ENCODE measurements at places on chromosomes 13 and 19. TPM values are rescaled to one million over a fixed set of nuclear protein-coding genes. Genes with fewer than 3 reads are reported as not detected.

- H3K36me3 ChIP-seq: no peaks in the 10 kb centered on the region
- peak overlapping the region; percentile 16 for H3K4me3 ChIP-seq
- DNase-seq: peak; percentile 94
- peaks cover 100% of the 10 kb centered on the region for H3K4me1 ChIP-seq
- peak overlapping the region; percentile 99 for H3K27ac ChIP-seq
- no peaks in the 10 kb centered on the region for H3K27me3 ChIP-seq
These were observed 9.3 kb downstream of the ZNF787 start for GRCh38 chr19:56111601-56112312.

GRCh38 chr19:16335226-16335625, 10.6 kb downstream of the KLF2 start:
- H3K4me3 ChIP-seq: no peak overlapping the region
- H3K27ac ChIP-seq: no peak overlapping the region
- H3K27me3 ChIP-seq: no peaks in the 10 kb centered on the region
- H3K4me1 ChIP-seq: peaks cover 51% of the 10 kb centered on the region

DNA sequence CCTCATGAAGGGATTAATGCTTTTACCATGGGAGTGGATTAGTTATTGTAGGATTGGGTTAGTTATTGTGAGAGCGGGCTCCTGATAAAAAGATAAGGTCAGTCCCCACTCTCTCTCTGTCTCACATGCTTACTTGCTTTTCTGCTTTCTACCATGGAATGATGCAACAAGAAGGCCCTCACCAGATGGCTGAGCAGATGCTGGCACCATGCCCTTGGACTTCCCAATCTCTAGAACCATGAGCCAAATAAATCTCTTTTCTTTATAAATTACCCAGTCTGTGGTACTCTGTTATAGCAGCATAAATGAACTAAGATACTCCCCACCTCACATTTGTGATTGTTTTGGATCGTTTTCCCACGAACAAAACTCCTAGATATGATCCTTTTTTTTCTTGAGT, 353.8 kb downstream of the DNAJC15 start:
- H3K27ac ChIP-seq: no peak overlapping the region
- H3K4me1 ChIP-seq: peaks cover 13% of the 10 kb centered on the region
- no peak for DNase-seq
- no peaks in the 10 kb centered on the region for H3K36me3 ChIP-seq
- H3K4me3 ChIP-seq: no peak overlapping the region

- H3K36me3 ChIP-seq: no peaks in the 10 kb centered on the region
- H3K4me3 ChIP-seq: no peak overlapping the region
- no peak for DNase-seq
- H3K4me1 ChIP-seq: no peaks in the 10 kb centered on the region
- H3K27me3 ChIP-seq: no peaks in the 10 kb centered on the region
- no peak overlapping the region for H3K27ac ChIP-seq
These were observed 72.5 kb downstream of the ZNF708 start for GRCh38 chr19:21256722-21257121.

SBK2 gene
- not detected for total RNA-seq

DNA sequence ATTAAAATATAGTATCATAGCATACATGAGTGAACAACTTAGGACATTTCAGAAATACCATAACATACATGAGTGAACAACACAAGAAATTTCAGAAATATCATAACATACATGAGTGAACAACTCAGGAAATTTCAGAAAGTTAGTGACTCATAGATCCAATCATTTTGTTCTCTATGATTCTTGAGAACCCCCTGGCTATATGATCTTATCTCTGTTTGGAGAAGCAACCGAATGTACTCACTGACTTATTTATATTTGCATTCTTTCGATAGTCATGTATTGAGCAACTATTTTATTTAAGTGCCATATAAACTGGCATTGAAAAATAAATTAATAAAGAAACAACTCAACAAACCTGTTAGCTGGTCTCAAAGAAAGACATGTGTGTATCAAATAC, 251.1 kb downstream of the EFNB2 start:
- DNase-seq: no peak
- no peak overlapping the region for H3K4me3 ChIP-seq
- H3K27ac ChIP-seq: no peak overlapping the region
- H3K36me3 ChIP-seq: no peaks in the 10 kb centered on the region

DNA sequence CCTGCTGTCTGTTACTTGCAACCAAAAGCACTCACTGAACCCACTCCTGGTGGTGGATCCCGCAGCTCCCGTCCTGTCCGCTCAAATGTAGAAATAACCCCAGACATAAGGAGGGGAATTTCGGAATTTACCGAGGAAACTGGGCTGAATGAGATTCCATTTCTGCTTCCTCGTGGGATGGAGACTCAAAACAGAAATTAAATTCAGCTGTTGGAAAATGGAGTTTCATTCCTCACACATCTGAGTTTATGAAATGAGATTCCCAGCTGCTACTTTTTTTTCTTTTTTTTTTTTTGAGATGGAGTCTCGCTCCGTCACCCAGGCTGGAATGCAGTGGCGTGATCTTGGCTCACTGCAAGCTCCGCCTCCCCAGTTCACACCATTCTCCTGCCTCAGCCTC, 44.3 kb downstream of the COLGALT1 start:
- no peak for DNase-seq
- no peaks in the 10 kb centered on the region for H3K36me3 ChIP-seq
- H3K4me3 ChIP-seq: no peak overlapping the region
- H3K27ac ChIP-seq: no peak overlapping the region
- H3K4me1 ChIP-seq: no peaks in the 10 kb centered on the region

- no peak for DNase-seq
- H3K4me1 ChIP-seq: peaks cover 13% of the 10 kb centered on the region
- no peak overlapping the region for H3K4me3 ChIP-seq
- H3K36me3 ChIP-seq: no peaks in the 10 kb centered on the region
- H3K27me3 ChIP-seq: no peaks in the 10 kb centered on the region
These were observed 251.0 kb upstream of the STARD13 start for GRCh38 chr13:33536601-33537000.

- H3K36me3 ChIP-seq: no peaks in the 10 kb centered on the region
- no peaks in the 10 kb centered on the region for H3K4me1 ChIP-seq
- H3K27me3 ChIP-seq: no peaks in the 10 kb centered on the region
- H3K4me3 ChIP-seq: no peak overlapping the region
These were observed 149.7 kb downstream of the OXGR1 start for GRCh38 chr13:96844616-96845015.

GRCh38 chr13:20145521-20145920, 15.3 kb downstream of the GJA3 start:
- no peak for DNase-seq
- H3K27me3 ChIP-seq: peaks cover 88% of the 10 kb centered on the region
- no peaks in the 10 kb centered on the region for H3K4me1 ChIP-seq
- H3K4me3 ChIP-seq: no peak overlapping the region
- H3K27ac ChIP-seq: no peak overlapping the region

GRCh38 chr13:63605962-63606361, 2190.3 kb upstream of the PCDH20 start:
- H3K4me3 ChIP-seq: no peak overlapping the region
- no peaks in the 10 kb centered on the region for H3K36me3 ChIP-seq
- no peaks in the 10 kb centered on the region for H3K4me1 ChIP-seq
- DNase-seq: no peak

CFD gene
- 59.5 TPM for total RNA-seq

C1QTNF9B gene
- total RNA-seq: 0.77 TPM

HSH2D gene
- total RNA-seq: 39.6 TPM

LAIR1 gene
- total RNA-seq: 95.9 TPM

DNA sequence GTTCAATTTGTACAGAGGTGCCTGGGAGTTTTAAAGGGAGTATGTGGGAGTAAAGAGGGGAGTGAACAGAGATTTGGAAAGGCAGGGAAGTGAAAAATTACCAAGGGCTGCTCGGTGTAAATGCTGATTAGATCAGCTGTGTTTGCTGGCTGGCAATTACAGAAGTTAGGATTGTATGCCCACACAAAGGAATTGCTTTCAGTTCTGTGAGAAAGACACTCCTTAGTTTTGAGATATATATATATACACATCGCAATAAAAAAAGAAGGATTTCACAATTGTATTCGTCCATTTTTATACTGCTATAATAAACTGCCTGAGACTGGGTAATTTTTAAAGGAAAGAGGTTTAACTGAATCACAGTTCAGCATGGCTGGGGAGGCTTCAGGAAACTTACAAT, 196.3 kb downstream of the SLITRK5 start:
- H3K36me3 ChIP-seq: no peaks in the 10 kb centered on the region
- H3K27me3 ChIP-seq: no peaks in the 10 kb centered on the region
- no peak for DNase-seq
- H3K4me3 ChIP-seq: no peak overlapping the region

IGLON5 gene
- not detected for total RNA-seq

GRCh38 chr13:38763446-38764381, 76.8 kb downstream of the FREM2 start:
- no peaks in the 10 kb centered on the region for H3K4me1 ChIP-seq
- H3K27me3 ChIP-seq: no peaks in the 10 kb centered on the region
- no peaks in the 10 kb centered on the region for H3K36me3 ChIP-seq
- H3K4me3 ChIP-seq: no peak overlapping the region
- no peak overlapping the region for H3K27ac ChIP-seq
- DNase-seq: no peak

LYL1 gene
- total RNA-seq: 50.0 TPM

GRCh38 chr19:36266375-36266961, 51.6 kb downstream of the ZNF146 start:
- H3K36me3 ChIP-seq: no peaks in the 10 kb centered on the region
- DNase-seq: no peak
- H3K4me3 ChIP-seq: no peak overlapping the region
- no peak overlapping the region for H3K27ac ChIP-seq

GRCh38 chr19:55649268-55650125, 1.5 kb downstream of the CCDC106 start:
- H3K27ac ChIP-seq: no peak overlapping the region
- DNase-seq: no peak
- H3K4me1 ChIP-seq: peaks cover 68% of the 10 kb centered on the region
- peak overlapping the region; percentile 75 for H3K4me3 ChIP-seq

DNA sequence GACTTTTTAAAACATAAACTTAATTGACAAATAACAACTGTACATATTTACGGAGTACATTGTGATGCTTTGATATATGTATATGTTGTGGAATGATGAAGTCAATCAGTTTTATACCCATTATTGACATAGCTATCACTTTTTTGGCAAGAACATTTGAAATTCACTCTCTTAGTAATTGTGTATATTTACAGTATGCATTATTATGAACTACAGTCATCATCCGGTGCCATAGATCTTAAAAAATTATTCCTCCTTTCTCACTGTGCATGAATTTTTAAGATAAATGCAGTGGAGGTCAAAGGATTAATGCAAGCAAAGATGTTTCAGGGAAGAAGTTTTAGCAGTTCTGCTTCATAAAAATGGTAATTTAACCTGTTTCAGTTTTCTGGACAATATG, 8.0 kb upstream of the VN1R4 start:
- no peak overlapping the region for H3K27ac ChIP-seq
- H3K4me1 ChIP-seq: no peaks in the 10 kb centered on the region
- DNase-seq: no peak
- H3K27me3 ChIP-seq: no peaks in the 10 kb centered on the region

GRCh38 chr13:57673197-57673596, 41.7 kb downstream of the PCDH17 start:
- H3K27ac ChIP-seq: no peak overlapping the region
- no peaks in the 10 kb centered on the region for H3K36me3 ChIP-seq
- H3K4me1 ChIP-seq: no peaks in the 10 kb centered on the region
- no peak for DNase-seq
- H3K4me3 ChIP-seq: no peak overlapping the region

DNA sequence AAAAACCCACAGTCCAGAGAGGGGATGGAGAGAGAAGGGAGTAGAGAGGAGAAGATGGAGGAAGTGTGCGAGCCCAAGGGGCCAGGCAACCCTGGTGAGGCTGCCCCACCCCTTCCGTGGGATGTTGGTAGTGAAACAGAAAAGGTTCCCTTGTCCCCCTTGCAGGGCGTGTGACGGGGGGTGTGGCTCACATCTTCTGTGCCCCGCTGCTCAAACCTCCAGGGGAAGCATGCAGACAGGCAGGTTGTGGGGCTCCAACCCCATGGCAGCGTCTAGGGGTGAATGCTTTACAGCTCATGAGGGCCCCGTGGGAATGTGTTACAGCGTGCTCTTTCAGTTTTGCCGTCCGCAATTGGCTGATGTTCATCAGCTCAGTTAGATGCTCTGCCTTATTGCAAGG, 14.7 kb upstream of the EVI5L start:
- peak; percentile 81 for DNase-seq
- no peak overlapping the region for H3K27ac ChIP-seq
- no peaks in the 10 kb centered on the region for H3K36me3 ChIP-seq
- H3K4me1 ChIP-seq: peaks cover 14% of the 10 kb centered on the region
- H3K27me3 ChIP-seq: no peaks in the 10 kb centered on the region
